ENCODE measurements at places on chromosomes 16 and 17.

- no peak for DNase-seq
Observed at GRCh38 chr16:21239646-21240045, 6.1 kb downstream of the ANKS4B start.

- DNase-seq: peak; percentile 10
Observed at GRCh38 chr17:56142325-56142724, 10.9 kb upstream of the ANKFN1 start.

GRCh38 chr17:59845595-59846393, 46.9 kb downstream of the TUBD1 start:
- peak; percentile 85 for DNase-seq

GRCh38 chr17:19517699-19518098, 16.0 kb upstream of the SLC47A1 start:
- DNase-seq: no peak

GRCh38 chr17:70089513-70090148, 14.6 kb downstream of the KCNJ16 start:
- DNase-seq: no peak

Data from mesenchymal stem cell (in vitro differentiated cells and primary cell).